ENCODE measurements at places on chromosomes 12 and 14. TPM values are rescaled to one million over a fixed set of nuclear protein-coding genes. Genes with fewer than 3 reads are reported as not detected.

- no peaks in the 10 kb centered on the region for H3K27me3 ChIP-seq
- H3K4me3 ChIP-seq: no peak overlapping the region
- no peak for DNase-seq
- no peaks in the 10 kb centered on the region for H3K36me3 ChIP-seq
- H3K27ac ChIP-seq: no peak overlapping the region
- no peaks in the 10 kb centered on the region for H3K4me1 ChIP-seq
Observed at GRCh38 chr12:68560851-68561422, 49.8 kb upstream of the RAP1B start.

DNA sequence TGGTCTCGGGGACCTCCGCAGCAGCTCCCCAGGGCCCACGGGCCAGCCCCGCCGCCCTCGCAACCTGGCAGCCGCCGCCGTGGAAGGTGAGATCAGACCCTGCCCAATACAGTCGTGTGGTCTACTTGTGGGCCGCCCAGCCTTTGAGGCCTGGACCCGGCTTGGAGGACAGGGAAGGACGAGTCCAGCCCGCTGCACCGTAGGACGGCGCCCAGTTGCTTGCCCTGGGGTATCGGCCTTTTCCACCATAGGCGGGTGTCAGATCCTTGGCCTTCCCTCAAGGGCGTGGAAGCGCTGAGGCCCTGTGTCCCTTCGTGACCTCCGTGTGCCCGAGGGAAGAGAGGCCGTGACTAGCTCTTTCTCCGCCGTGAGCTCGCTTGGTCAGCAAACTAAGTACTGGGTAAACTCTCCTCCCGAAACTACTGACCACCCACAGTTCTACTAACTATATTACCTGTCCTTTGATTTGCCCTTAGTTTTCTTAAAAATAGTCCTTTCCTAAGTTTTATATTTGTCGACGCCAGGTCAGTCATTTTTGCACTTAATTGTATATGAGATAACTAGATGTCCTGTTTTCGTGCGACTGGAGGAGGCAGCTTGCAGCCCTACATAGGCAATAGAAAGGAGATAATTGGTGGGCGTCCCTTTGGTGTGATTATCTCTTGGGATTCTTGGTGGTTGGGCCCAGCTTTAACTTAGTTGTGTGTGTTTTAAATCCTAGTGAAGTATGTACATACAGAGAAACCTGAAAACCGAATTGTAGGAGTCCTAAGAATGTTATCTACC lies 757 bp downstream of the SLC25A3 start:
- no peaks in the 10 kb centered on the region for H3K4me1 ChIP-seq
- peaks cover 27% of the 10 kb centered on the region for H3K36me3 ChIP-seq
- no peaks in the 10 kb centered on the region for H3K27me3 ChIP-seq
- peak overlapping the region; percentile 98 for H3K27ac ChIP-seq
- peak overlapping the region; percentile 91 for H3K4me3 ChIP-seq

DNA sequence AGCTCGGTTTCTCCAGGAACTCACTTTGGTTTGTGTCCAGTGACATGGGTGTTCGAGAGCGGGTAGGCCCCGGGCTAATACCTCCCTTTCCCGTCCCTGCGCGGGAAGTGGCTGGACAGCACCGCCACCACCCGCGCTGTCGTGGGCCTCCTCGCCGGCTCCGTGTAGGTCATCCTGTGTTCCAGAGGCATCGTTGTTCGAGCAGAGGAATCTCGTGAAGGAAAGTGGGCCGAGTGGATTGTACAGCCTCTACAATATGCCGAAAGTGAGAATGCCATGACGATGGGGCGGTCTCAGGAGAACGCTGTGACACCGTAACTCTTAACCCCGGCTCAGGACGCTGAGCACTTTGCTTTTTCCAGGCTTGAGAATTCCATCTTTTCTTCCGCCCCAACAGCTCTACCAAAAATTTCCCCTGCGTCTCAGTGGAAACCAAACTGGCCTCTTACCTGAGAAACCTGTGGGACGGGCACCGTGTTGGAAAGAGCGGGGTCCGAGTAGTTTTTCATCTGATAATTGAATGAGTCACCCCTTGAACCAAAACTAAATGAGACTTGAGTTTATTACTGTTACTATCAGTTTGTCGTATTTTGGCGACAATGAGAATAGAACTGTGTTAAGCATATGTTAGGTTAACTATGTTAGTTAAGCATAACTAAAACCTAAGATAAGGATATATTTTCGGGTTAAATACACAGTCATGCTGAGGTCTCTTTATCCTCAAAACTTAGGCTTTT lies 510 bp downstream of the EIF2S1 start:
- DNase-seq: no peak
- peak overlapping the region; percentile 95 for H3K27ac ChIP-seq
- peak overlapping the region; percentile 85 for H3K4me3 ChIP-seq
- H3K4me1 ChIP-seq: peaks cover 36% of the 10 kb centered on the region
- H3K36me3 ChIP-seq: peaks cover 6% of the 10 kb centered on the region

- no peaks in the 10 kb centered on the region for H3K36me3 ChIP-seq
- no peaks in the 10 kb centered on the region for H3K27me3 ChIP-seq
- no peak overlapping the region for H3K27ac ChIP-seq
Observed at GRCh38 chr12:75790219-75790618, 241.4 kb downstream of the PHLDA1 start.

DNA sequence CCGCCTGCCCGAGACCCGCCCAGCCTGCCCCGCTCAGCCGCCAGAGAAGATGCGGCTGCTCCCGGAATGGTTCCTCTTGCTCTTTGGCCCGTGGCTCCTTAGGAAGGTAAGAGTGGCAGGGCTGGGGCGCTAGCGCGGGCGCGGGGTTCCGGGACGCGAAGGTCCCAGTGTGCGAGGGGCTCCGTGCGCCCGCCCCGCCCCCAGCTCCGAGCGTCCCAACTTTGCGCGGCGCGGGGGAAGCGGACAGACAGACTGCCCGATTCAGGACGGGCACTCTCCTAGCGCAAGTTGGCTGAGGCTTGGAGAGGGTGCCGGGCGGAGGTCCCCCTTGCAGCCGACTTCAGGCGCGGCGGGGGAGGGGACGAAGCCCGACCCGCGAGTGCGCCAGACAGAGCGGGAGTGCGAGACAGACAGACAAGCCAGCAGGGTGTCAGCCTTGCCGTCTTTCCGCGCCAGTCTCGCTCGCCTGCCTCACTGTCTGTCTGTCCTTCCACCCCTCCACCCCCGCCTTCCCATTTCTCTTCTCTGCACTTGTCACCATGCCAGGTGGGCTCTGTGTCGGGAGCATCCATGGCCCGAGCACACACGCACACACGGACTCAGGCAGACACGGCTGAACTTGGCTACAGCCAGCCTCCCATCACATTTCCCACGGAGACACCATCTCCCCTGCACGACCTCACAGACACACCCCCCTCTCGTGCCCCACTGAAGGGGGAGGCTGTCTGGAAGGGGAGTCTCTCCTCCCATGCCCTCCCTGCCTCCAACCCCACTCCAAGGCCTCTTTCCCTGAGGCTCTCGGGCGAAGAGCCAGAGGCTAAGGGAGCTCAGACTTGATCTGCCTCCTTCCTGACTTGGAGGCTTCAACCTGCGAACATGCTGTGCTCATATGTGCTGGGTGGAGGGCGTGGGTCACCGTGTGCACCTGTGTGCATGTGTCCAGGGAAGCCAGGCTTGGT lies 606 bp downstream of the NXPH4 start:
- peaks cover 13% of the 10 kb centered on the region for H3K4me1 ChIP-seq
- DNase-seq: no peak
- H3K27me3 ChIP-seq: no peaks in the 10 kb centered on the region
- H3K4me3 ChIP-seq: peak overlapping the region; percentile 61
- no peak overlapping the region for H3K27ac ChIP-seq

DNA sequence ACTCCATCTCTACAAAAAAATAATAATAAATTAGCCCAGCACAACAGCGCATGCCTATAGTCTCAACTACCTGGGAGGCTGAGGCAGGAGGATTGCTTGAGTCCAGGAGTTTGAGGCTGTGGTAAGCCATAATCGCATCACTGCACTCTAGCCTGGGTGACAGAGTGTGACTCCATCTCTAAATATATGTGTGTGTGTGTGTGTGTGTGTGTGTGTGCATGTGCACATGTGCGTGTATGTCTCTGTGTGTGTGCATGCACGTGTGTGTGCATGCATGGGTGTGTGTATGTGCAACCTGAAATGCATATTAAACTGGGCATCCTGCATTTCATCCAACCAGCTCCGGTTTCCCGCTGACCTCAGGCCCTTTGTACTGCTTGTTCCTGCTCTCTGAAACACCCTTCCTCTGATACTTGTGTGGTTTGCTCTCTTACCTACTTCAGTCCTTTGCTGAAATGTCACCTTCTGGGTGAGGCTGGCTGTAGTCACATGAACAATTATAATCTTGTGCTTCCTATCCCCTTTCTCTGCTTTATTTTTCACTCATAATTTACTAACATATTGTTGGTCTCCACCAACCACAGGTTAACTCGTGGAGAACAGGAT lies 46.9 kb downstream of the PHLDA1 start:
- DNase-seq: no peak
- H3K27me3 ChIP-seq: no peaks in the 10 kb centered on the region
- no peaks in the 10 kb centered on the region for H3K36me3 ChIP-seq
- peaks cover 7% of the 10 kb centered on the region for H3K4me1 ChIP-seq
- H3K4me3 ChIP-seq: no peak overlapping the region
- H3K27ac ChIP-seq: no peak overlapping the region

DNA sequence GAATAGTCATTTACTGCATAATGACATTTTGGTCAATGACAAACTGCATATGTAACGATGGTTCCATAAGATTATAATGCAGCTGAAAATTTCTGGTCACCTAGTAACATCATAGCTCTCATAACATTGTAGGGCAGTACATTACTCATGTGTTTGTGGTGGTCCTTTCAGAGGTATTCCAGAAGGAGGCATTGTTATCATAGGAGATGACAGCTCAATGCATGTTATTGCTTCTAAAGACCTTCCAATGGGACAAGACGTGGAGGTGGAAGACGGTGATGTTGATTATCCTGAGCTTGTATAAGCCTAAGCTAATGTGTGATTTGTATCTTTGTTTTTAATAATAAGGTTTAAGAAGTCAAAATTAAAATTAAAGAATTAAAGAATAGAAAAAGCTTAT lies 43.8 kb upstream of the TSPAN11 start:
- no peaks in the 10 kb centered on the region for H3K4me1 ChIP-seq
- no peak overlapping the region for H3K27ac ChIP-seq
- DNase-seq: no peak
- no peak overlapping the region for H3K4me3 ChIP-seq
- H3K27me3 ChIP-seq: no peaks in the 10 kb centered on the region

- H3K27ac ChIP-seq: peak within 1 kb of the TSS; percentile 80
- H3K4me1 ChIP-seq: no peaks in the 10 kb centered on the region
- H3K27me3 ChIP-seq: no peaks in the 10 kb centered on the region
- no peaks in the 10 kb centered on the region for H3K36me3 ChIP-seq
- DNase-seq: no peak
Observed at GRCh38 chr14:93788293-93788542, at the start of gene PRIMA1. Gene PRIMA1 (minus strand): TSS chr14:93788485. CDS start chr14:93787718, 767 bp downstream.

DNA sequence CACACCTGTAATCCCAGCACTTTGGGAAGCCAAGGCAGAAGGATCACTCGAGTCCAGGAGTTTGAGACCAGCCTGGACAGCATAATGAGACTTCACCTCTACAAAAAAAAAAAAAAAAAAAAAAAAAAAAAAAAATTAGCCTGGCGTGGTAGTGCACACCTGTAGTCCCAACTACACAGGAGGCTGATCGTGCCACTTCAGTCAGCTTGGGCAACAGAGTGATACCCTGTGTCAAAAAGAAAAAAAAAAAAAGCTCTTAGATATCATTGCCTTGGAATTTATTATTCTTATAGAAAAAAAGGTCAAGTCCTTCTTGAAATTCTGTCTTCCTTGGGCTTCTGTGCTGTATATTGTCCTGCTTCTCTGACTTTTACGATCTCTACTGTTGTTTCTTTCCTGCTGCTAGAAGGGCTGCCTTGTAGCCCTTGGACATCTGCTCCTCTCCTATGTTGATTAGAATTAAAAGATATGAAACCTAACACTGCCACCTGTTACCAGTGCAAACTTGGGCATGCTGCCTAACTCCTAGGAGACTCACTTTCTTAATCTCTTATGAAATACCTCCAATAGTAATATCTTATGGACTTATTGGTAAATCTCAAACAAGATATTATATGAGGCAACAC lies 5.7 kb downstream of the TMEM19 start:
- H3K27ac ChIP-seq: no peak overlapping the region
- H3K36me3 ChIP-seq: no peaks in the 10 kb centered on the region
- H3K4me1 ChIP-seq: no peaks in the 10 kb centered on the region
- no peak overlapping the region for H3K4me3 ChIP-seq
- H3K27me3 ChIP-seq: no peaks in the 10 kb centered on the region
- DNase-seq: no peak

DNA sequence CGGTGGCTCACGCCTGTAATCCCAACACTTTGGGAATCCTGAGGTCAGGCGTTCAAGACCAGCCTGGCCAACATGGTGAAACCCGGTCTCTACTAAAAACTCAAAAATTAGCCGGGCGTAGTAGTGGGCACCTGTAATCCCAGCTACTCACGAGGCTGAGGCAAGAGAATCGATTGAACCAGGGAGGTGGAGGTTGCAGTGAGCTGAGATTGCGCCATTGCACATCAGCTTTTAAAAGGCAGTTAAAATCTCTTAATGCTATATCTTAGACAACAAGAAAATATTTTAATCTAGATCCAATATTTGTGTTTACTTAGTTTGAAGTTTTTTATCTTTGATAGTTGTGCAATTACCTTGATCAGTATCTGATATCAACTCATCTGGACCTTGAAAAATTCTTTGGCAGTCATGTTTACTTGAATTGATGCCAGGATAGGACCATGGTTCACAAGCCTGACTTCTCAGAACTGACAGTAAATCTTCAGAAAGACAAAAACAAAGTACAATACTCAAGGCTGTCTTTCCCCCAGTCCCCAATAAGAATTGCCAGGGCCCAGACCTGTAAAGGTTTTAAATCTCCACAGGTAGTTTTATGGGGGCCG lies 135.0 kb upstream of the AEBP2 start:
- peaks cover 8% of the 10 kb centered on the region for H3K36me3 ChIP-seq
- H3K4me3 ChIP-seq: no peak overlapping the region
- no peaks in the 10 kb centered on the region for H3K27me3 ChIP-seq
- DNase-seq: no peak

- H3K4me1 ChIP-seq: peaks cover 2% of the 10 kb centered on the region
- no peak for DNase-seq
- H3K27me3 ChIP-seq: no peaks in the 10 kb centered on the region
- H3K4me3 ChIP-seq: peak overlapping the region; percentile 19
Observed at GRCh38 chr12:55700255-55701018, 7.3 kb downstream of the ITGA7 start.

GRCh38 chr12:102426599-102427542 lies 53.5 kb downstream of the IGF1 start:
- H3K27ac ChIP-seq: peak overlapping the region; percentile 73
- H3K36me3 ChIP-seq: no peaks in the 10 kb centered on the region
- no peaks in the 10 kb centered on the region for H3K4me1 ChIP-seq
- no peaks in the 10 kb centered on the region for H3K27me3 ChIP-seq
- peak overlapping the region; percentile 4 for H3K4me3 ChIP-seq

GRCh38 chr12:23576372-23576771 lies 373.1 kb downstream of the SOX5 start:
- no peaks in the 10 kb centered on the region for H3K4me1 ChIP-seq
- no peak overlapping the region for H3K27ac ChIP-seq
- no peaks in the 10 kb centered on the region for H3K36me3 ChIP-seq
- no peak overlapping the region for H3K4me3 ChIP-seq

Gene SLC41A2
- total RNA-seq: 15.6 TPM

Gene FLRT2
- total RNA-seq: 24.6 TPM

Gene SERPINA9
- not detected for total RNA-seq

Gene NTN4
- total RNA-seq: 63.9 TPM

Gene KCNK13
- not detected for total RNA-seq

Gene SERPINA3
- total RNA-seq: 207 TPM

Gene ADAM21
- total RNA-seq: 0.11 TPM

Data from ascending aorta (tissue), 2 donors.